T-helper 22 cell (primary cell): ENCODE measurements at places on chromosomes 2 and 18.

DNA sequence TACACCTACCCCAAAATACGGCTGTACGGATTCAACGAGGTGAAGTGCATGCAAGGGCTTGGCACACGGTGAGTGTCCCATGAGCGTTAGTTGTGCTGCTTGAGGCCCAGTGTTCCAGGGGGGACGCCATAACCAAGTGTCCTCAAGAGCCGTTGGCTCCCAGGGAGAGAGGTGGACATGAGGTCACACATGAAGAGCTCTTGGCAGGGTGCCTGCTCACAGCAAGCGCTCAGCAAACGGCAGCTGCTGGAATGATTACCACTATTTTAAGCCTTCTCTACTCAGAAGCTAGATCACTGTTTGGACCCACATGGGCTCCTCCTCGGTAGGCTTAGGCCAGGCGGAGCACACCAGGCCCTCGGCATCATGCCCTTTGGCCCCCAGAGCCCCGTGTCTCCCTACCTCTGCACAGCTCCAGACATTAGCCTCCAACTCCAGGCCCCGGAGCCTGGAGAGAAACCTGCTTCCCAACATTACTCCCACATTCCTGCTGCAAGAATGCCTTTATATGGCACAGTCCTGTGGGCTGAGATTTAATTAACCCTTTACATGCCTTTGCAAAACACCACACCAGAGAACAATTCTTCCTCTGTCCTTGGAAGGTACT, 68.4 kb upstream of the PPP1CB start:
- no peak for DNase-seq

GRCh38 chr2:217903142-217903858, 99.5 kb downstream of the TNS1 start:
- no peak for DNase-seq

DNA sequence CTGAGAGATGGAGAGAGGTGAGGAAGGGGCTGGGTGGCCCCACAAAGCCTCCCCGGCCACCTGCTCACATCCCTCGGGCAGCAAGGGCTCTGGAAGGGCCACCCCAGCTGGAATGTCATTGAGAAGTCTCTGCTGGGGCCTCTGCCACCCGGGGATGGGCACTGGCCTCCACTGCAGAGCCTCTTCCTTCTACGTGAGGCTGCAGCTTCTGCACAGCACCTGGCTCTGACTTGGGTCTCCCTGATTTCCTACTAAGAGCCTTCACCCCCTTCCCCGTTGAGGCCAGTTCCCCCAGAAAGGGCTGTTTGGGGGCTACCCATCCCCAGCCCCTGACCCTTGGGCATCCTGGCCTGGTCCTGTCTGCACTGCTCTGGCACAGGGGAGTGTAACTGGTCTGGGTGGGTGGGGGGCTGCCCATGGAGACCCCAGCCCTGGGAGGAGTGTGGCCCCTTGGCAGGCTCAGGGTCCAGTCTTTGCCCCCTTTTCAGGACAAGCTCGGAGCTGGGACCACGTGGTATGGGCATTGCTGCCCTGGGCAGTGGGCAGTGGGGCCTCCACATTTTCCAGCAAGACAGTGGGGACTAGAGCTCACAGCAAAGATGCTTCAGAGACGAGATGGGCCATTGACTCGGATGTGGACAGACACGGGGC, 5.6 kb downstream of the PDCD1 start:
- no peak for DNase-seq

DNA sequence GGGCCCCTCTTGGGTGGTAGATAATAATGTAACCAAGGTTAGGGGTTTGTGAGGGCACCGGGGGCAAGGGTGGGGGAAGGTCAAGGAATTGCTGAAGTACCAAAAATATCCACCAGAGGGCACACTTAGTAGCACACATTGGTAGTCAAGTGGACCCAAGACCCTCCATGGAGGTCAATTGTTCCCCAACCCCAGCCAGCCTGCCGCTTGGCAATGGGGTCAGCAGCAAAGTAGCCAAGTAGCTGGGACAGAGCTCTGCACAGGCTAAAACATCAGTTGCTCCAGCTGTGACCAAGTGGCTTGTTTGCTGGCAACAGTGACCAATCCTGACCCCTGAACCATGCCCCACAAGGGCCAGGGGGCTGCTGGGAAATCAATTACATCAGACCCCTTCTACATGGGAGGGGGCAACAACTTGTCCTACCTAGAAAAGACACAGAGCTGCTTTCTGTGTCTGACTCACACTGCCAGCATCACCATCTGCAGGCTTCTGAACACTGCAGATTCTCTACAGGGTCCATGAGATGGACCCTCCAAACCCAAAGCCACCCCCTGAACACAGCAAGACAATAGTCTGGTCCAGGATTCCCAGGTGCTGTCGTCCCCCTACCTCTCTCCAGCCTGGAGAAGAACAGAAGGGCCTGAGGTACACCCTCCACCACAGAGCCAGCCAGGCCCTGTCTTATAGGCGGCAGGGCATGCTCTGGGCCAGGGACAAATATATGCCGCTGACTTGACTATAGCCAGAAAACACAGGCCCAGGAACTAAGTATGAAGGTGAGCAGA, 76.0 kb downstream of the EMX1 start:
- no peak for DNase-seq

DNA sequence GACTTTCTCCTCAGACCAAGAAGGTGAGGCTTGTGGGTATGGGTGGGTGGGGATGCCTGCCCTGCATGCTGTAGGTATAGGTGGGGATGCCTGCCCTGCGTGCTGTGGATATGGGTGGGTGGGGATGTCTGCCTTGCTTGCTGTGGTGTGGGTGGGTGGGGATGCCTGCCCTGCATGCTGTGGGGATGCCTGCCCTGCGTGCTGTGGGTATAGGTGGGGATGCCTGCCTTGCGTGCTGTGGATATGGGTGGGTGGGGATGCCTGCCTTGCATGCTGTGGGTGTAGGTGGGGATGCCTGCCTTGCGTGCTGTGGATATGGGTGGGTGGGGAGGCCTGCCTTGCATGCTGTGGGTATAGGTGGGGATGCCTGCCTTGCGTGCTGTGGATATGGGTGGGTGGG, 278.4 kb downstream of the NEDD4L start:
- no peak for DNase-seq

DNA sequence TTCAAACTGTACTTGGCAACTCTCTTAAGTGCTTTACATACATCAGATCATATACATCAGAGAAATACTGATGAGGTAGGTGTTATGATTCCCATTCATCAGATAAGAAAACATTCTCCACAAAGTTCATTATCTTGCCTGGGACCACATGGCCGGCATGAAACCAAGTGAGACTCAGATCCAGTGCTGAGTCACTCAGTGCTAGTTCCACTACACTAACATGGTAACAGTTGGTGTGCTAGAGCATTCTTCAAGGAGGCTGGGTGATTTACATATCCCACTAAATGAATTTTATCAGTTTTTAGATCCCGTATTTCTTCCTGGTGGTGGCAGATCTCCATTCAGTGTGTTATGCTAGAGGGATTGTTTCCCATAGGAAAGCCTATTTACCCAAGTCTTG, 772.0 kb downstream of the CNTNAP5 start:
- DNase-seq, result no peak

DNA sequence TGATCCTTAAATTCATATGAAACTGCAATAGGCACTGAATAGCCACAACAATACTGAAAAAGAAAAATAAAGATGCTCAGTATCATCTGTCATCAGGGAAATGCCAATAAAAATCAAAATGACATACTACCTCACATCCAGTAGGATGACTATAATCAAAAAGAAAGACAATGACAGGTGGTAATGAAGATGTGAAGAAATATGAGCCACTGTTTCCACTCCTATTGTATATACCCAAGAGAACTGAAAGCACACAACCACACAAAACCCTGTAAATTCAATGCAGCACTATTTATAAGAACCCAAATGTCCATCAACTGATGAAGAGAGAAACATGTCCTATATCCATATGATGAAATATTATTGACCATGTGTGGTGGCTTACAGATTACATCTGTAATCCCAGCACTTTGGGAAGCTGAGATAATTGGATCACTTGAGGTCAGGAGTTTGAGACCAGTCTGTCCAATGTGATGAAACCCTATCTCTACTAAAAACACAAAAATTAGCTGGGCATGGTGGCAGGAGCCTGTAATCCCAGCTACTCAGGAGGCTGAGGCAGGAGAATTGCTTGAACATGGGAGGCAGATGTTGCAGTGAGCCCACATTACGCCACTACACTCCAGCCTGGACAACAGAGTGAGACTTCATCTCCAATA, 39.9 kb downstream of the MAP3K2 start:
- no peak for DNase-seq

DNA sequence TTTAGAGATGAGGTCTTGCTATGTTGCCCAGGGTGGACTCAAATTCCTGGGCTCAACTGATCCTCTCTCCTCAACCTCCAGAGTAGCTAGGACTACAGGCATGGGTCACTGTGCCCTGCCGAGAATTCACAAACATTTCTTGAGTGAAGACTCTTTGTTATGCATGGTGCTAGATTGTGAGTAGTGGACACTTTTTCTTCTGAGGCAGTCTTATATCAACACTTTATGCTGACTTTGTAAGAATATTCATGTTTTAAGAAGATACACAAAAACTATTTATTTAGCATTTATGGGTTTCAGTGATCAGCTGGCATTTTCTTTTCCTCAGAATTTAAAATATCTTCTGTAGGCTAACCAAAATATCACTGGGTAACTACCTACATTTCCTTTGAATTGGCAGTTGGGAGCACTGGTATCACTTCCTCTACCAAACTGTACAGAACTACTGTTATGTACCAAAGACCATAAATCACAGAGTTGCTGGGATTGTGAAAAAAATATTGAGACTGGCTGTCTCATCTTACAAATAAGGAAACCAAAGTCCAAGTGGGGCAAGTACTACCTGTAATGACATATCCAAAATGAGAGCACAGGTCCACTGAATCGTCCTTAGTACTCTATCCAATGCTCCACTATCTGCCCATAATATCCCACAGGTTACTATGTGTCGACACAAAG, 34.0 kb downstream of the DOCK10 start:
- DNase-seq, result no peak

DNA sequence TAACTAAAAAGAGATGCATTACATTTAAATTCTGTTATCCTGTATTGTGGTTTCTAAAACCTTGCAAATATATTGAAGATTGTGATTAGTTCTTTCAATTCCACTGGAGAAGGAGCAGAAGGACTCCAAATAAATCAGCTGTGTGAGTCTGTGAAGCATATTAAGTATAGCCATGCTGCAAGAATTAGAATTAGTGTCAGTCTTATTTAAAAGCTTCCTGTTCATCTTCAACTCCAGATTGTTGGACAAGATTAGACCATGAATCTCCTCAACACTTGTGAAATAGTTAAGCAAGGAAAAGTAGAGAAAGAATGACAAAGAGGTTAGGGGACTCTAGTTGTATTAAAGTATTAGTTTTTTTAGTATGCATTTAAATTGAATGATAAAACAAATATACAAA, 92.5 kb upstream of the LRP1B start:
- DNase-seq, result no peak

GRCh38 chr2:176637486-176638166, 368.4 kb downstream of the MTX2 start:
- DNase-seq, result no peak

- DNase-seq, result no peak
Observed at GRCh38 chr2:164896634-164897355, 55.2 kb upstream of the COBLL1 start.

DNA sequence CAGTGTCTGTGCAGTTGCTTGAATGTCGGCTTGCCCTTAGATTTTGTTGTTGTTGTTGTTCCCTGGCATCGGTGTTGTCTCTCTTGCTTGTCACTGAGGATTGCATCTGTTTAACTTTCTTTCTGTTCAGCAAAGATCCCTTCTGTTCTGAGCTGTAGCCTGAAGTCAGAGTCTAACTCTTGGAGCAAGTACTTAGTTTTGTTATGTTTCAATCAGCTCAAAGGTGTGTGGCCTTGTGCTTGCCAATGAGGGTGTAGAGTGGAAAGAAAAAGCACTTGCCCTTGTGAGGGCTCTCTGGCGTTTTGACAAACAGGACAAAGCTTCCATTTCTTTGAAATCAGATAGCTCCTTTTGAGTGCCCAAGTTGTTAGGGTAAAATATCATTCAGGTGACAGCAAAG, 757.1 kb upstream of the CDH7 start:
- no peak for DNase-seq

DNA sequence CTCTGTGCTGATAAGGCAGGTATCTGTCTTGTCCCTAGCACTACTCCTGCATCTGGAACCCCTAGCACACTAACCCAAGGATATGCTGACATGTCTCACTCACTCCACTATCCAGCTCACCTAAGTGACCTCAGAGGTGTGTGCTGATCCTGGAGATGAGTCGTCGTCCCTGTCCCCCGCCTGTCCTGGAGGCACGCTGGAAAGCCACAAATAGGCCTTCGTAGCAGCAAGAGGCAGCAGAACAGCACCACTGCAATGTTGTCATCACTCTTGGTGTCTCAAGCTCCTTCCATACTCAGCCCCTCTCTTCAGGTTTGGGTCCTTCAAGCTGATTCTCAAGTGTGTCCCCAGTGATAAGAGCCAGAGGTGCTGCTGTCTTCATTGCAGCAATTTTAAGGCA, 73.0 kb upstream of the ITGA6 start:
- DNase-seq, result no peak

- DNase-seq, result no peak
Observed at GRCh38 chr2:222713002-222713401, 41.5 kb downstream of the MOGAT1 start.

DNA sequence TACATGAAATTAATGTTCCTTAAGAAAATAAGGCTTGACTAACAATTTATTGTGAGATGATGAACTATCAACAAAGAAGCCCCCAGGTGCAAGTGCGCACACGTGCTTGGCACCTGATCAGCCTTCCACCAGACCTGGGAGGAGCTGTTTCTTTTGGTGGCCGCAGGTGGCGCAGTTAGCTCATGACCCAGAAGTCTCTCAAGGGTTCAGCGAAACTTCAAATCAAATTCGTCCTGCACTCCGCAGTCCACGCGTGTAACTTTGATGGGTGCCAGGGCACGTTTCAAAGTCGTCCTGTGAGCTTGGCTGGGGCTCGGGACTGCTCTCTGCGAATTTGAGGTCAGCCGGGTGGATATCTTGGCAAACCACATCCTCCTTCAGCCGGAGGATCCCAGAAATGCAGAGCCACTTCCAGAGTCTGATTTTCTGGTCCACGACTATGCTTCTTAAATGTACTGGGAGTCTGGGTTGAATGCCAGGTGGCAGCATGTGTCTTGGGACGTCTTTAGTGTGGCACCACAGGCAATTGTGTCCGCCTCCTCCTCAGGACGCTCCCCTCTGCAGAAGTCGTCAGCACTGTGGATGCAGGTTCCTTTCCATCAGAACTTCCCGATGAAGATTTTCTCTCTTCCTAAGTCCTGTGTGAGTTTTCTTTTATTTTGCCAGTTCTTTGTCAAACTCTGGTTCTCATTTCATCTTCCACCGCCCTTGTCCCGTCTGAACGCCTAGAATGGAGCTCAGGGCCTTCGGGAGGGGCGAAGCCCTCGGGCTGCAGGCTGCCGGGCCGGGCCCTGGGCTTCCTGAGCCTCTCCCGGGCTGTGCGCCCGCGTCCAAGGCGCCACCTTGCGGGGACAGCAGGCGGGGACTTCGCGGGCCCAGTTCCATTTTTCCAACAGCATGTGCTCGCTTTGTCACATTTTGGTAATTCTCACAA, 61.3 kb upstream of the RAPGEF4 start:
- no peak for DNase-seq

DNA sequence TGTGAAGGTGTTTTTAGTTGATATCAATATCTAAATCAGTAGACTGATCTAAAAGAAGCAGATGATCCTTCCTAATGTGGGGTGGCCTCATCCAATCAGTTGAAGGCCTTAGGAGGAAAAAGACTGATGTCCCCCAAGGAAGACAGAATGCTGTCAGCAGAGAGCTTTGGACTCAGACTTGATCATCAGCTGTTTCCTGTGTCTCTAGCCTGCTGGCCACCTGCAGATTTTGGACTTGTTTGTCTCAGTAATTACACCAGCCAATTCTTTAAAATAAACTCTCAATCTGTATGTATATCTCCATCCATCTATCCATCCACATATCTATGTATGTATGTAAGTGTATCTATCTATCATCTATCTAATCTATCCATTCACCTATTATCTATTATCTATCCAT, 301.3 kb downstream of the LPIN1 start:
- no peak for DNase-seq
